ENCODE measurements at places on chromosomes 16 and 17.

DNA sequence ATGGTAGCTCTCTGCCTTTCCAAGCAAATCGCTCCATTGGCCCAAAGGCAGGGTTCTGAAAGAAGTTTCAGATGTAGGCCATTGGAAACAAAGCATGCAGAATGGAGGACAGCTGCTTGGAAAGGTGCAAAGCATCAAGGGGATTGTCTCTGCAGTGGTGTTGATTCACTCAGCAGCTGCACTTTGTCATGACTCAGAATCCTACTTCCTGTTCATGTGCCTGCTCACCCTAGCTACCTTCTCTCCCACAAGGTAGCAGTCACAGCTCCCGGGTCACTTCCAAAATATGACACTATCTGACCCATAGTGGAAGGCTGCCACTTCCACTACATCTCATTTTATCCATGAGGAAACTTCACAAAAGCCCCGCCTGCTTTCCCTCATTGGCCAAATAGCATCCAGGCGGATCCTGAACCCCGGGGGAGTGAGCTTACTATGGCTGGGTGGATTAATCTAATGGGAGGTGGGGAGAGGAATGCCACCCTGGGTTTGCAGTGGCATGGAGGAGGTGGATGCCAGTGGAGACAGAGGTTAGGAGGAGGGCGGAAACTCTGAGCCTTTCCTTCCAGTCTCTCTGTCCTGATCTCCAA lies 74.7 kb upstream of the NKD1 start:
- no peak for DNase-seq

GRCh38 chr17:75496005-75496404 lies 19.3 kb downstream of the CASKIN2 start:
- no peak for DNase-seq

GRCh38 chr17:39404542-39405378 lies 3.3 kb upstream of the FBXL20 start:
- no peak for DNase-seq

DNA sequence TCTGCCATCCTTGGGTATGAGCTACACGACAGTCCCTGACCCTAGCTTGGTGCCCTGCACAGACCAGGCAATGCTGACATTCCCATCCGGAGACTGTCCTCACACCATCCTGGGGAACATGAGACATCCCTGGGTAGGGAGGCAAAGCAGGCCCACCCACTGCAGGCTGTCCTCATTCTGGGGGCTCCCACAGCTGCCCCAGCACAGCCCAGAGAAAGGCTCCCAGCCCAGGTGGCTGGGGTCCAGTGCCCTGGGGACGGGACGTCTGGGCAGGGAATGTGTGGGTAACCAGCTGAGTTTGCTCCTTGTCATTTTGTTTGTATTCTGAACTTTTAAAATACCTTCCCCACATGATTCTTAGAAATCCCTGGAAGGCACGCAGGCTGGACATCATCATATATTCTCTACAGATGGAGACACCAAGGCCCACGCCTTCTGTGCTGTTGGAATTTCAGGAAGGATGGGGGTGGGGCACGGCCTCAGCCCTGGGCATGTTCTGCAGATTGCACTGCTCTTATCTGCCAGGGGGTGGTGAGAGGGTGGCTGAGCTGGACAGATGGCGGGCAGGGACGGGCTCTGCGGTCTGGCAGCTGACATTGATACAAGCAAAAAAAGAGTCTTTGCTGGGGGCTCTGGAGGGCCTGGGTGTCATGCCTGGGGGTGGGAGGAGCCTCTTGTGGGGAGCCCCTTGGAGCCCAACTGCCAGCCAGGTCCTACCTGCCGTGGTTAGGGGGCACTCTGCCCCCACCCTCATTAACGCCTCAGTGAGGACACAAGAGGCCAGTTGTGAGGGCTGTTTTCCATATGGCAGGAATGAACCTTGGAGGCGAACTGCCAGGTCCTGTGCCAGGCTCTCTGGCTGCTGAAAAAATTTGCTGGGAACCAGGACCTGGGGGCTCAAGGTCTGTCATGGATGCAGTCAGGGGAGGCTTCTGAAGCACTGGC lies 28.4 kb downstream of the LRRC75A start:
- no peak for DNase-seq

GRCh38 chr17:47317119-47317518 lies 6.6 kb upstream of the EFCAB13 start:
- DNase-seq: no peak

GRCh38 chr17:17846645-17847044 lies 9.9 kb upstream of the SREBF1 start:
- no peak for DNase-seq

DNA sequence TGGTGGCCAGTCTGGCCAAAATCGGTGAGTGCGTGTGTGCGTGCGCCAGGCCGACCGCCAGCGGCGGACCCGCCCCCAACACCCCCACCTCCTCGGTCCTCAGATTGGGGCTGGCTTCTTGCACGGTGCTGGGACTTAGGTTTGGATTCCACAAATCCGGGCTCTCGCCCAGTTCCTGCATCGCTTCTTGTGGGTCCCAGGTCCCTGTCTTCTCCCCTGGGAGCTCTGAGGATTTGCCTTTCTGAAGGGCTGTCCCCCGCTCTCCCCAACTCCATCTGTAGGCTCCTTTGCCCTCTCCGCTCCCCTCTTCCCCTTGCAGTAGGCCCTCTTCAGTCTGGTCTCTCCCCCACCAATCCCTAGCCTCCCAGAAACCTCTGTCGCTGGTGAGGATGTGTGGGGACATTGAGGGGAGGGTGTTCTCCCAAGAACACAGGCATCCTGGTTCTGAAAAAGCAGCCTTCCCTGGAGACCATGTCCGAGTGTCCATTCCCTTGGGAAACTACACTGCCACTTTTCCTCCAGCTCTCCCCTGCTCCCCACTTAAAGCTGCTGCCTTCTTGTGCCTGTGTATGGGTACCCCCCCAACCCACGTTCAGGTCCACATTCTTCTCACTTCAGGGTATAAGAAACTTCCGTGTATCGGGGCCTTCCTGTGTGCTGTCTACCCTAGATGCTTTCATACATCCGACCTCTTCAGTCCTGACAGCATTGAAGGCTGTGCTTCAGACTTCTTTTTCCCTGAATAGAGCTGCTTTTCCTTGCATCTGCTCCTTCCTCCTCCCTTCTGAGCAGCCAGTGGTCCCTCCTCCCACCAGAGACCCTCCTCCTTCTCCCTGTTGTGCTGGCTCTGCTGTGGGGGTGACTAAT lies 632 bp downstream of the SLC9A5 start:
- DNase-seq: no peak

DNA sequence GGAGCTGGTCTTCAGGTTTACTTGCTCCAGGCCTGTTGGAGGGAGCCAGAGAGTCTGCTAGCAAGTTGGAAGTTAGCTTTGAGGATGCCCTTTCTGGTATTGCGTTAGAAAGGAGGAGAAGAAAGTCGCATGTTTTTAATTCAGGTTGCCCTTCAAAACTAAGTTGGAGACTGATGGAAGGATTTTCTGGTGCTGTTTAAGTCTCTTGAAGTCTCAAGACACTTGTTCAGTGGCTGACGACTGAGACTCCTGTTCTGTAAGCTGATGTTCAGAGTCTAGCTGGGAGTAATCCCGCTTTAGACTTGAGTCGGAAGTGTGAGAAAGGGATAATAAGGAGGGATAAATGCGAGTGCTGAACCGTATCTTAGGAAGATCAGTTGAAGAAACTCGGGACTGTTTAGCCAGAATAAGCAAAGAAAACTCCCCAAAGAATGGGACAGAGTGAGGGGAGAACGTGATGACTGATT lies 740 bp downstream of the AATF start:
- no peak for DNase-seq

GRCh38 chr16:81657224-81657623 lies 121.9 kb upstream of the PLCG2 start:
- no peak for DNase-seq

- DNase-seq: no peak
Measured at GRCh38 chr17:65047941-65048340, 8.6 kb downstream of the GNA13 start.

GRCh38 chr16:75089486-75090202 lies 26.9 kb downstream of the LDHD start:
- no peak for DNase-seq

- no peak for DNase-seq
Measured at GRCh38 chr16:56019274-56019673, 144.1 kb upstream of the CES5A start.

- DNase-seq: no peak
Measured at GRCh38 chr17:34375426-34375997, 12.5 kb upstream of the CCL1 start.

DNA sequence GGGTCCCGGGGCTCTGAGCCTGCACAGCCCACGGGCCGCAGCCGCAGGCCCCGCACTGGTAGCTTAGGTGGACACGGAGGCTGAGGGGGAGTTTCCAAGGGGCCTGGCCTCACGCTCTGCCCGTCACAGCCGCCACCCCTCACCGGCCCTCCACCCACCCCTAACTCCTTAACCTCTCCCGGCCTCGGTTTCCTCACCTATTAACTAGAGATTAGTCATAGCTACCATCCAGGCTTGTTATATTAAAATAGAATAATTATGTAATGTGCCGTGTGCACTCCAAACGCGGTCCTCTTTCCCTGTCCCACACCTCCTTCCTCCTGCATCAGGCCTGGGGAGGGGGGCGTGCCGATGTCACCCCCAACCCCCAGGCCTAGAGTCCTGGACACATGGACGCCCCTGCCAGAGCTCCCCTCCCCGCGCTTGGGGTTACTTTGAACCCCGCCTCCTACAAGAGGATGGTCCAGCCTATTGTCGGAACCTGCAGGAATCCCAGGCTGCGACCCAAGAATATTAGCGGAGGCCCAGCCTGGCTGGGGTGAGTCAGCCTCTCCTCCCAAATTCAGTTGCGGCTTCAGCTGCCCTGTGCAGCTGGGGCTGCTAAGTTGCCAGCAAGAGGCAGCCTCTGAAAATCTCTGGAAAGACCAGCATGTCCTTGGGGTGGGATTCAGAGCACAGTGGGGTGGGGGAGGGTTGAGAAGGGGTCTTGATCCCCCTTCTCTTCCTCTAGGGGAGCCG lies 17.3 kb downstream of the SOCS3 start:
- DNase-seq: no peak

- DNase-seq: no peak
Measured at GRCh38 chr16:67632415-67633172, 12.3 kb upstream of the CARMIL2 start.

GRCh38 chr16:78877114-78877655 lies 723.4 kb downstream of the MAF start:
- DNase-seq: no peak

DNA sequence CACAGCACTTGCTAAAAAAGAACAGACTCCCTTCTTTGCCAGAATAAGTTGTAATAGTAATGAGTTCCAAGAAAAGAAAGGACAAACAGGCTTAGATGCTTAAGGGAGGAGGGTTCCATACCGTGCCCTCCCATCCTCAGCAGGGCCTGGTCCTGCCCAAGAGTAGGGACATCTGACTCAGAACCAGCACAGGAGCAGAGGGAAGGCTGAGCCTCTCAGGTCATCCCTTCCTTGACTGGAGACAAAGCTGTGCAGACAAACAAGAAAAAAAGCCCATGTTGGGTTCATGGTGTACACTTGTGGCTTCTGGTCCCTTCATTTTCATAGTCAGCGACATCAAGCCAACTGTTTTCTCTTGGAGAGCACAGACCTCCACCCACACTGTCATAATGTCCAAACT lies 44.2 kb upstream of the NDRG4 start:
- no peak for DNase-seq

DNA sequence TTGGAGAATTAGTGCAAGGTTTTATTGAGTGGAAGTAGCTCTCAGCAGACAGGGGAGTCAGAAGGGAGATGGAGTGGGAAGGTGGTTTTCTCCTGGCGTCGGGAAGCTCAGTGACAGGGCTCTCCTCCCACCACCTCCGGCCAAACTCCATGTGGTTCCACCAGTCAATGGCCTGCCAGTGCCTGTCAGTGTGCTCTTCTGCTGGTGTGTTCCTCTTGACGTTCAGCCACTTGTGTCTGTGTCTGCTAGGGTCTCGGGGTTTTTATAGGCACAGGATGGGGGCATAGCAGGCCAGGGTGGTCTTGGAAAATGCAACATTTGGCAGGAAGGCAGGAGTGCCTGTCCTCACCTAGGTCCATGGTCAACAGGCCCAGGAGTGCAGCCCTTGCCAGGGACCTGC lies 506.7 kb upstream of the KIF2B start:
- no peak for DNase-seq

DNA sequence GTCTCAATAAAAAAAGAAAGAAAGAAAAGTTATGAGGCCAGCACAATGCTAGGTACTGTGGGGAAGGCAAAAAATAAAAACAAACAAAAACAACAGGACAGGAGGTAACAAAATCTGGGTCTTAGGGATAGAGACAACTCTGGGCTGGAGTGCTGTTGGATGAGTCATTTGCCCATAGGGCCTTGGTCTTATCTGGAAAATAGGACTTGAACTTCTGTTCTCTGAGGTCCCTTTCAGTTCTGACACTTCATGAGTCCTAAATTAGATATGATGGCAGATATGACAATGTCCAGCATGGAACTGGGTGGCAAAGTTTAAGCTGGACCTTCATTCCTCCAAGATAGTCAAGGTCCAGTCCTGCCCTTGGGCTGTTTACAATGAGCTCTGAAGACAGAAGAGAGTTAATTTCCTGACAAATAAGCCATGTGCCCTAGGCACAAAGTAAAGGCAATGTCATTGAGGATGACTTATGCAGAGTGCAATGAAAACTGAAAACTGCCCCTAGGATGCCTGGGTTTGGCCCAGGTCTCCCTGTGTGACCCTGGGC lies 8.9 kb upstream of the HDAC5 start:
- DNase-seq: no peak

DNA sequence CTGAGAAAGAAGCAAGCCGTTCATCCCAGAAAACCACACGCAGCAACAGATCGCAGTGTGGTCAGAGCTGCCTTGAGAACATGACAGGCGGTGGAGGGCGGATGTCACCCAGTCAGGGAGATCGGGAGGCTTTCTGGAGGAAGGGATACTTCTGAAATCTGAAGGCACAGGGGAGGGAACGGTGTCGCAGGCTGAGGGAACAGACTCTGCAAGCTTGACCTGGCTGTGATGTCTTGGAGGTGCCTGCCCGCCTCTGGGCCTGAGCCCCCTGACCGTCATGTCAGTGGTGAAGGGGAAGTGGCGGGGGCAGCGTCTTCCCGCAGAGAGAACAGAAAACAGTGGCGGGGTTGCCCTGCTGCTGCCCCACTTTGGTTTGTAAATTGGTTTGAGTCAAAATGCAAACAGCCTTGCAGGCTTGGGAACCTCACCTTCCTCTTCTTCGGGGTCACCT lies 8.1 kb upstream of the ATP2A3 start:
- DNase-seq: no peak

DNA sequence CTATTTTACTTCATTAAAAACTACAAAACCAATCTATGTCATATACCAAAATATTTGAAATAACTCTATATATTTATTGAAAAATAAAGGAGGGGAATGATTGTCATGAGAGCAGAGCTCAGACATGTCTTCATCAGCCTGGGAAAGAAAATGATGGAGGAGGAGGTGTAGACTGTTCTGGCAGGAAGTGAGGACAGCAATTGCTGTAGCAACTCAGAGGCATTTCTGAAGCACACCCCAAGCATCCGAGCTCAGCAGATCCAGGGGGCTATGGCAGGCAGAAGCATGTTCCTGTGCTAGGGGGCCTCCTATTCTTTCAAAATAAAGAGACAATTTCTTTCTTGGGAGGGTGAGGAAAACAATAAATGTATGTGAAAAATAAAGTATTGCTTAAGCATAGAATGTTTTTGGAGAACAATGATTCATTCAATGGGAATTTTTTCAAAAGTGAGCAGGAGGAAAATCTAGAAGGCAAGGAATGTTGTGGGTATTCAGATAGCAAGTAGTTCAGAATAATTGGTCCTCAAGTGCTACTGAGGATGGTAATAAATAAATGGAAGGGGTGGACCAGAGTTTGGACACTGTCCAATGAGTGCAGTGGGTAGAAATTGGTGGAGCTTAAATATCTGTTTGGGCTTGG lies 383.4 kb downstream of the CDH11 start:
- DNase-seq: no peak

GRCh38 chr16:84463221-84463620 lies 41.2 kb downstream of the MEAK7 start:
- DNase-seq: no peak
